ENCODE measurements at places on chromosomes 2 and 18.

- no peak for DNase-seq
These were observed 20.9 kb upstream of the AGFG1 start for GRCh38 chr2:227450926-227451654.

DNA sequence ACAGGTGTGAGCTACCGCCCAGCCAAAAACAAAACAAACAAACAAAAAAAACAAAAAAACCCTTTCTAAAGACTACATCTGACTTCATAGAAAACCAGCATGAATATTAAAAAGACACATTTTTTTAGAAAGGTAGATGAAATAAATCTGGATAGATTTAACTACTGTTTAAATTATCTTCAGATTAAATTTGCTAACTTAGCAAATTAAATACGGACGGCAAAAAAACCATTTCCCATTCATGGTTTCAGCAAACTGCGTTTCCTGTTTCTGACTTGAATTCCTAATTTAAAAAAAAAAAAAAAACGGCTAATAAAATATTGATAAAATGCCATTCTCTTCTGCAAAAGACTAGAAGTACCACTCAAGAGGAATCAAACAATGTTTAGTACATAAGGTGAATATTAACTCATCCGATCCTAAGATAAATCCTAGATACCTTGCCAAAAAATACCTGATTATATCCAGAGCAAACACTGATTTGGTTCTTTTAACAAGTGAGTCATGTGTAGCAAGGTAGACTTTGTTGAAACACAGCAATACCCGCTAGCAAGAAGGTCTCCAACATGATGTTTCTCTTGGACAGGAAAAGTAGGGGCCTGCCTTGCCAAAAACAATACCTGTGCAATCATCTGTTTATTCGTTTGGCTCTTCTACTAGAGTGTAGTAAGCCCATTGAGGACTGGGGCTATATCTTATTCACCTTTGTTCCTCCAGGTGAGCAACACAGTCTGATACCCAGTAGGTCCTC, 96.2 kb downstream of the BARD1 start:
- DNase-seq, result no peak

DNA sequence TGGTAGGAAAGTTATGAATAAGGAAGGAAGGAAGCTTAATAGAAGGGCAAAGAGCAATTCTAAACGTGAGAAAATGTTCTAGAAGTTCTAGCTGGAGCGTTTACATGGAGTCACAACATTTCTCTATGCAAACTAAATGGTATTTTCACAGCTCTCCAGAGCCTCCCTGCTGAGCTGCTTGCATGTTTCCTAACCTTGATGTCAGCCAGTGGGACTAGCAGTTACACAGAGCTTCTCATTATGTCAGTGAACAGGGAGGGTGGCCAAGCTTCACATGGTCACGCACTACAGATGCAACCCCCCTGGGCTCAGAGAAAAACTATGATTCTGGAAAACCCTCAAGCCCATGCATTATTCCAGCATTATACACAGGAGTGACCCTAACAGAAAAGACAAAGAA, 153.4 kb upstream of the CCDC150 start:
- DNase-seq, result no peak

GRCh38 chr2:147094077-147094476, 750.8 kb upstream of the ACVR2A start:
- no peak for DNase-seq

DNA sequence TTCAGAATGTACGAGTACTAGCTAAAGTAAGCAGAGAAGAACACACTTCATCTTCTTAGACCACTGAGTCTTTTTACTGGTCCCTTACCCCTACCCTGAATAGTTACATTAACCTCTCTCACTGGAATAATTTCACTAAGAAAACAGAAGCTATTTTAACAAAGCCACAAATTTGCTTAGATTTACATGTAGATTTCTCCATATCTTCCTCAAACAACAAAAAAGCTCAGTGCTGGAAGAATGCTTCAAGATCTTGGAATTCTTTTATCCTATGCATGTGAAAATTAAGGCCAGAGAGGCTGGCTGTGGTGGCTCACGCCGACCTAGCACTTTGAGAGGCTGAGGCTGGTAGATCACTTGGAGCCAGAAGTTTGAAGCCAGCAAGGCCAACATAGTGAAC, 35.2 kb downstream of the MOGAT1 start:
- no peak for DNase-seq

DNA sequence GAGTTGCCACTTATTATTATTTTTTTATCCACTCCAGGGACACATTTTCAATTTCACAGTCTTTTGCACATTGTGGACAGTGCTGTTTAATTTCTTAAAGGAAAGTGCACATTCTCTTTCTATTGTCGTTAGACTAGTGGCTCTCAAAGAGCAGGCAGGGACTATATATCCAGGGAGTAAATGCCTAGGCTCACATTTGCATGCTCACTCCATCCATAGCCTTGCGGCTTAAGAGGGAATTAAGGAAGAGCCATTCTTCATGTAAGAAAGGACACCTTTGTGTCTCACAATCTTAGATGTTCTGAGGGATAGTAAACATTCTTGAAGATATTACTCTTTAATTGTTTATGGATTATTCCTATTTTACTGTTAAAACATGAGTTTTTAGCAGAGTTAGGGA, 70.8 kb downstream of the FIGN start:
- no peak for DNase-seq

DNA sequence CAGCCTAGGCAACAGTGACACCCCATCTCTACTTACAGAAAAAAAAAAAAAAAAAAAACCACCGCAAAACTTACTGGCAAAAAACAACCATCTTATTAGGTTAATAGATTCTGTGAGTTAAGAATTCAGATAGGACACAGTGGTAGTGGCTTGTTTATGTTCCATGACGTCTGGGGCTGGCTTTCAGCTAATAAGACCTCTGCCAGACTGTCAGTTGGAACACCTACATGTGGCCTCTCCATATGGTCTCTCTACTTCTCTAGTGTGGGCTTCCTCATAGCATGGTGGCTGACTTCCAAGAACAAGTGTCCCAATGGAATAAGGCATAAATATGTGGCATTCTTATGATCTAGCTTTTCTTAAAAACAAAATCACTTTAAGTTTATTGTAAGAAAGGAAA, 94.0 kb upstream of the OTX1 start:
- DNase-seq, result no peak

- no peak for DNase-seq
These were observed 18.6 kb upstream of the CNDP1 start for GRCh38 chr18:74515620-74516231.

DNA sequence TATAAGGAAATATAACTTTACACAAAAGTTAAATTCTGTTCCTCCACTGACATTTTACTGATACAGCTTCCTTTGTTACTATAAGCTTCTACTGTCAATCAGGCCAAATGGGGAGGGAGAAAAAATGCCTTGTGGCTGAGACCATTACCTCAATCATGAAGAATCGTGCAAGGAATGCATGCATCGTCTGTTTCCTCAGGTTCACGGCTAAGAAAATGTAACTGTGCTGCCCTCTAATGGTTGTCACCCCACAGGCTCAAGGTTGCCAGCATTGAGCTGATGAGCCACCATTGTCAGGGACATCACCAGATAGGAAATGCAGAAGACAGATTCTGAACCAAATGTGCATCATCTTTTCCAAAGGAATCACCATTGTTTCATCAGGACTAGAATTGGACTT, 426.9 kb downstream of the CDH2 start:
- peak; percentile 2 for DNase-seq

GRCh38 chr2:25617948-25618646, 55.3 kb downstream of the DTNB start:
- DNase-seq, result no peak

- no peak for DNase-seq
These were observed 8.2 kb downstream of the KCNJ3 start for GRCh38 chr2:154706660-154707059.

- no peak for DNase-seq
These were observed 731 bp downstream of the NRXN1 start for GRCh38 chr2:51031021-51031780.

DNA sequence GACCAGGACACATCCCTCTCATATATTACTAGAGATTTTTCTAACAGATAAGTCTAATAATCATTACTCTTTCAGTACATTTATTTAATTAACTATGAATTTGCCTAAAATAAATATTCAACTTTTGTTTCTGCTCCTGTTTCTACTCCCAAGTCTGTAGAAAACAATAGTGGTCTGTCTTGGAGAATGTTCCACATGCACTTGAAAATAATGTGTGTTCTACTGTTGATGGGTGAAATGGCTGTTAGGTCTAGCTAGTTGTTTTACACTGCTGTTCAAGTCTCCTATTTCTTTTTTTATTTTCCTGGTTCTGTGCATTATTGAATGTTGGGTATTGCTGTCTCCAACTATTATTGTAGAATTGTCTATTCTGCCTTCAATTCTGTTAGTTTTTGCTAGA, 47.2 kb downstream of the SPOPL start:
- DNase-seq, result no peak

DNA sequence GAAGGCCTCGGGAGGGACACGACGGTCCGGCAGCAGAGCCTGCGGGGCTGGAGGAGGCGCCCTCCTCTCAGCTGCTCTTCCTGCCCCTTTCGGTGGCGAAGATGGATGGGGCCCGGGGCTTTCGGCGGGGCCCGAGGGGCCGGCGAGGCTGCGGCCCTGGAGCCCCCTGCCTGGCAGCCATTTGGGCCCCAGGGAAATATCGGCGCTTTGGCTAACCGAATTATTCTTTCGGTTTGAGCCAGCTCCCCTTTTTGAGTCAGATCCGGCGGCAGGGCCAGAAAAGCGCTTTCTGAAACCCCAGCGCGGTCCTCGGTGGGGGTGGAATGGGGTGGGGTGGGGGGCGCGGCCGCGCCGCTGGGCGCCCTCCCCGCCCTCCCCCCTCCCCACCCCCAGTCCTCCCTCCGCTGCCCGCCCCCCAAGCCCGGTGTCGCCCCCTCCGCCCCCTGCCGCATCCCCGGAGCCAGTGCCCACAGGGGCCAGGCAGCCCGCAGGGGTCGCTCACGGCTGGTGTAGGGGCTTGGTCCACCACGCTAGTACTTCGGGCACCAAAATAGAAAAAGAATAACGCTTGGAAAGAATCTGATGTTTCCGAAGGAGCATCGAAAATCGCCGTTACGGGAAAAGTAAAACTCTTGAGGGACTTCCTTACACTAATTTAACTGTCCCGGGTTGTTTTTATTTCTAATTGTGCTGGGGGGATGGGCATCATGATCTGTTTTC, 9.1 kb upstream of the ARID5A start:
- peak; percentile 94 for DNase-seq

DNA sequence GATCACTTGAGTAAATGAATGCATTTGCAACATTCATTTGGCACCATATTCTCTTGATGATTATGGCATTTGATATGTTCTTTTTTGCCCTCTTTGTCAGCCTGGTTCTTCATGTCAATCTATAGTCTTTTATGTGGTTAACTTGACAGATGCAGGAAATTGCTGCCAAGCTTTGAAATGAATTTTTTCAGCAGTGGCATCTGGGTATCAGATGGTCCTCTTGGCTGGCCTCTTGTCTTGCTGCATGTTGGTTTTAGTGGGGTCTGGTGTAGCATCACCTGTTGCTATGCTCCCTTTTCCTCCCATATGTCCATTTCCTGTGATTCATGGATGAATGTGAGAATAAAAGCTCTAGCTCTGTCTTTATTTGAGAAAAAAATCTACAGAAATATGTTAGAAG, 119.9 kb downstream of the DPP4 start:
- DNase-seq, result peak; percentile 78

DNA sequence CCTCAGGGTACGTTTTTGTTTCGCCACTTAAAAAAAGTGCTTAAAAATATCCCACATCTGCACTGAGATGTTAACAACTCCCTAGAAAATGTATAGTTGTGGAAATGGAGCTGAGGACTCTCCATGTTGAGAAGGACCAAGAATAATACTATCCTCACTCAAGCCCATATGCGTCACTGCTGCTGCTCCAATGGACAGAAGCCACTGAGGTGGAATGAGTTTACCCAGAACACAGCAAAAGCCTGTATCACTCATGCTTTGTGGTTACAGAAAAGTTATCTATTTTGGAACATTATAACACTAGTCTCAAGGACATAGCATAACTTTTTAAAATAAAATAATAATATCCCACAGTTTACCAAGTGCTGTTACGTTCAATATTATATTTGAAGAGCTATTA, 31.9 kb downstream of the DSC3 start:
- DNase-seq, result no peak

DNA sequence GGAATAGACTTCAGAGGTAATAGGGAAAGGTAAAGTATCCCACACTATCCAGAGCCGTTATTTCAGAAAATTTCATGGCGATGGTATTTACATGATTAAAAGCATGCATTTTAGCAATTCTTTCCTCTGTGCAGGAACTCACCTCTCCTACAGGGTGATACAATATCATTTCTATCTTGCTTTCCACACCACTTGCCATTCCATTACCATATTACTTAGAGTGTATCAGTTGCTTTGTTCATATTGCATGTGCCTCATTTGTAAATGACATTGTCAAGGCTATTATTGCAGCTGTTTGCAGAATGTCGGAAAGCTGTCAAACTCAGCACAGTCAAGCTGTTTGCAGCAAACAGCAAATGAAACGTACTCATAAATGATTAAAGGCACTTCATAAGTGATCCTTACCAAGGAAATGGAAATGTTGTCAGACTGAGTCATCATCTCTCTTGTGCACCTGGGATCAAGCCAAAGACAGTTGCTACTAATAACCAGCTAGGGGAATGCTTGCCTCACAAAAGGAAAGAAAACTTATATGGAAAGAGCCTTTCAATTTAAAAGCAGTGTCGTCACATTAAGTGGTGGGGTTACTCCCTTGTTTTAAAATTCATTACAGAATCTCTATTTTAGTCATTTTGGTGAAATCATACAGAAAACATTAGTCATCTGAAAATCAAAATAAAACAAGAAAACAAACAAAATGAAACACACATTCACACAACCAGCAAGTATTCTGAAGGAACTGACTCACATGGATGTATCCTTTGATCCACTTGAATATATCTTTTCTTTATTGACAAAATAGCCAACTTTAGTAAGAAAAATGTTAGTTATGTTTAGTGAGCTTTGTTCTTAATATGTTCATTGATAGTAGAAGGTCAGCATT, 1064.1 kb upstream of the CNTNAP5 start:
- DNase-seq, result no peak

DNA sequence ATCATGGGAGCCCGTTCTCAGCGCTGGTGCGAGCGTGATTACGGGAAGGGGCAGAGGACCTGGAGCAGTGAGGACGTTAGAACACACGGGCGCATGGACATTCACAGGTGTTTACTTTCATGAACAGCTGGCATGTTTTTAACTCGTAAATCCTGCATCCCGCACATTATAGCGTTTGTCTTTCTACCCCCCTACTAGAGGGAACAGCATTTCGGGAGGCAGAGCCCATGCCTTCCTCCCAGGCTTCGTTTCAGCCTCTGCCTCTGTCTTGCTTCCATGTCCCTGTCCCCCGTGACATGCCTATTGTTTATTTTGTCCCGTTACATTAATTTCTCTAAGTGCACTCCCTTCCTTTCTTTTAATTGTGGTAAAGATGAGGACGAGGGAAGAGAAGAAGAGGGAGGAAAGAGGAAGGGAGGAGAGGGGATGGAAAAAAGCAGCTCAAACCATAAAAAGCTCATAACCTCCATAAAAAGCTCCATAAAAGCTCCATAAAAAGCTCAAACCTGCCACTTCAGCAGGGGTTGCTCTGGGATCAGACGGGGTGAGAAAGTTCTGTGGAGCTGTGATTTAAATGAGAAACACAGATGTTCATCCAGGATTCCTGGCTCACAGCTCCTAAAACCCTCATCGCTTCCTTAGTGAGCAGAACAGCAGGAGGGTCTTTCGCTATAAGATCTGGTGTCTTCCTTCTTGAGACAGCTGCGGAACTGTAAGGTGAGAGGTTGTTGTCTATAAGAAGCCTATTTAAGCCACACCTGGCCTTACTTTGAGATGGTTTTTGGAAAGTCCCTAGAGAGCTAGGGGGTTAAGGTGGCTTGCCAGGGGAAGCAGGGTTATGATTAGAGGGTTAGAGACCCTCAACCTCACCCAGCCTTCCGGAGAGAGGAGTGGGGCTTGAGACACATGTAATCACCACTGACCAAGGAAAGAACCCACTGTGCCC, 66.6 kb upstream of the SNTG2 start:
- DNase-seq, result no peak

All from activated CD4-positive, alpha-beta T cell treated with anti-CD3 and anti-CD28 coated beads, Interleukin-10, Interleukin-2, amounts not matched to agents 100 ng/mL and 50 ng/mL, durations not matched to agents 16 hours and 8 hours (primary cell).